T follicular helper cell (primary cell): ENCODE measurements at places on chromosomes 5 and 9.

GRCh38 chr9:115194216-115194615 lies 76.3 kb upstream of the TNC start:
- DNase-seq, result no peak

DNA sequence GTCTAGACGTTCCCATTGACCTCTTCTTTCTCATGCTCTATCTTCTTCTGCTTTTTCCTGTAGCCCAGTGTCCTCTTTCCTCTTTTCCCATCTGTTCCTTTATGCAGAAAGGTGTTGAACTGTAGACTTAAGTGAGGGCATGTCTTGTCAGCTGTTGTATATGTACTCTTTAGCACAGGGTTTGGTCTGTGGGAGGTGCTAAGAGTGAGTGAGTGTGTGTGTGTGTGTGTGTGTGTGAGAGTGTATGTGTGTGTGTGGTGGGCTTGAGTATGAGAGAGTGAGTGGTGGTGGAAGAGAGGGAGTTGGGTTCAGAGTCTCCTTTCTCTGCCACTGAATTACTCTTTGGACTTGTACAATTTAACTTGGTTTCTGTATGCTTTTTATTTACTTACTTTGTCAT lies 10.3 kb upstream of the ROPN1L start:
- DNase-seq, result no peak

- no peak for DNase-seq
These were observed 17.0 kb downstream of the HRH2 start for GRCh38 chr5:175674731-175675346.

DNA sequence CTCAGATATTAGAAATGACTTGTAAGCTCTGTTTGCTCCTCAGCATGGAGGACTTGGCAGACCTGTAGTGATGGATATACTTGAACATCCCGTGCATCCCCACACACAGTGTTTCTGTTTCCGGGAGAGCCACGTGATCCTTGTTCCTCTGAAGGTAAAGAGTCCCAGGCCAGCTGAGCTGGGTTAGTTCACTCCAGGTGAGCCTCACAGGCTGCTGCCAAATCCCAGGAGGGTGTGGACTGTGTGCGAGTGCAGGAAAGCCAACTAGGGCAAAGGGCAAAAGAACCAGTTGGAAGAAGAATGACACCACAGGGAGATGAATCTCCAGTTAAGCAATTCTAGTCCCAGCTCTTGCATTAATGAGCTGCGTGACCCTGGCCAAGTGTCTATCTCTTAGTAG lies 10.4 kb upstream of the TOMM5 start:
- no peak for DNase-seq
